ENCODE measurements at places on chromosomes 12 and 14.
A peak's percentile ranks its signal among the peaks of the same experiment; 100 is the strongest.

GRCh38 chr14:64026600-64026999 lies 173.8 kb downstream of the SYNE2 start:
- DNase-seq, result no peak

GRCh38 chr14:106845286-106846087 lies 1319.1 kb downstream of the TMEM121 start:
- DNase-seq, result no peak

- DNase-seq, result no peak
Observed at GRCh38 chr14:77144412-77145115, 3.0 kb upstream of the ZDHHC22 start.

DNA sequence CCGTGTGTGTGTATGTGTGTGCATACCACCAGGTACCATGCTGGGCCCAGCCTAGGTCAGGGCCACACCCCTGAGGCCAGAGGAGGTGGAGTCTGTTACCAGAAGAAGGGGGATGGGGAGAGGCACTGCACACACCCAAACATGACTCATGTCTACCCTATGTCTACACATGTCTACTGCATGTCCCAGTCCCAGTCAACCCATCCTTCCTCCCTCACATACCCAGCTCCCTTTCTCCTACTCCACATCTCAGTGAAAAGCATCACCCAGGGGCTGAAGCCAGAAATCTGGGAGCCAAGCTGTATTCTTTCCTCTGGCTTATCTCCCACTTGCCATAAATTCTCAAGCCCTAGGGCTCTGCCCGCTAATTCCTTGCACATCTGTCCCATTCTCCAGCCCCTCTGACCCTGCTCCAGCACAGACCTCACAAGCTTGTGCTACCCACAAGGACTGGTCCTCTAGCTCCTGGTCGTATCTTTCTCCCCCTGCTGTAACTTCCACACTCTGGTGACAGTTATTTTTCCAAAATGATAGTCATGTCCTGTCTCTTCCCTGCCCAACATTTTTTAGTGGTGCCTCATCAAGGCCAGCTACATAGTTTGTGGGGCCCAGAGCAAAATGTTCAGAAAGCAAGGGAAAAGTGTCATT lies 18.0 kb upstream of the APPL2 start:
- no peak for DNase-seq

GRCh38 chr14:26765768-26766520 lies 168.1 kb upstream of the NOVA1 start:
- no peak for DNase-seq

DNA sequence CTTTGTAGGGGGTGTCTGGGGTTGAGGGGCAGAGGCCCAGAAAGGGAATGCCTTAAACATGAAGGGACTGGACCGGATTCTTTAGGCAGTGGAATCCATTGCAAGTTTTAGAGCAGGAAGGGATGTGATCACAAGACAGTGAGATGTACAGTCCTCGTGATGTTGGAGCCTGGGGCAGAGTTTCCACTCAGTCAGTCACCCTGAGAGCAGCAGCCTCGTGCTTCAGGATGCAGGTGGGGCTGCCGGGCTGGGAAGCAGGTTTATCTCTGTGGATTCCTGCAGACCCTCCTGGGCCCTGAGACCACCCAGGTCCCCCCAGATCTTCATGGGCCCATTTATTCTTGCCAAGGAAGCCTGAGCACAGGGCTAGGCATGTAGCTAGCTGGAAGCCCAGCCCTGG lies 38.5 kb downstream of the RIN3 start:
- DNase-seq, result no peak

- no peak for DNase-seq
Observed at GRCh38 chr12:50248411-50248810, 34.9 kb downstream of the LIMA1 start.

GRCh38 chr12:51867371-51867770 lies 18.9 kb upstream of the FIGNL2 start:
- DNase-seq, result no peak

DNA sequence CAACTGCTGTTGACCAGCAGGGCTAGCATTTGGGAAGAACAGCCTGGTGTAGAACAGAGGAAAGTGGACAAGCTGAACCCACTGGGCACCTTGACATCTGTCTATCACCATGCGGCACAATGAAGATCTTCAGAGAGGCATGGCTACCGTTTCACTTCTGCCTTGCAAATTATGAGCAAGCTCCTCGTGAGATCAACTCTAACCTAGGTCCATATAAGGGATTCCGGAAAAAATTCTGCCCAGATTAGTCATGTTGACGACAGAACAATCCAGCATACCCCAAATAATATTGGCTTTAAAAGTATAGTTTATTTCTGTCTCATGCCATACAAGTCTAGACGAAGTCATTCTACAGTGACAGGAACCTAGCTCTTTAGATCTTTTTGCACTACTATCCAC lies 91.6 kb upstream of the ATF7IP start:
- DNase-seq, result no peak

- DNase-seq, result no peak
Observed at GRCh38 chr12:31236998-31237637, 88.8 kb downstream of the SINHCAF start.

- no peak for DNase-seq
Observed at GRCh38 chr12:54082397-54082892, 28.8 kb downstream of the HOXC4 start.

- no peak for DNase-seq
Observed at GRCh38 chr14:101583006-101583714, 21.9 kb downstream of the DIO3 start.

DNA sequence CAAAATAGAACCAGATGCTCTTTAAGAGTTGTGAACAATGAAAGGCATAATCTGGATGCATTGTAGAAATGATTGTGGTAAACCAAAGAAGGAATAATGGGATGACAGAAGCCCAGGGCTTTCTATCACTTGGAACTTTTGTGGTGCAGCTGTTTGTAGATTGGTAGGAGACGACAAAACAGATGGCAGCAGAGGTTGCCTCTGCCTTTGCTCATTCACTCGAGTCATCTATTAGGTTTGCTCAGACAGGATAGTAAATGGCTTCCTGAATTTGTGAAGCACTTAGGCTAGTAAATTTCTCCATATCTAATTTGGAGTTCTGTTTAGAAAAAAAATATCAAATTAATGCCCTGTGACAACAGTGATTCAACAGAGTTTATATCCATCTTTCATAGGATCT lies 78.4 kb downstream of the FGD4 start:
- DNase-seq, result no peak

- no peak for DNase-seq
Observed at GRCh38 chr14:24094841-24095270, 745 bp downstream of the PCK2 start.

- DNase-seq, result no peak
Observed at GRCh38 chr14:55980970-55981369, 137.2 kb upstream of the PELI2 start.

GRCh38 chr12:68998041-68998440 lies 65.1 kb upstream of the CPM start:
- no peak for DNase-seq

GRCh38 chr14:104900639-104901512 lies 23.8 kb upstream of the PLD4 start:
- DNase-seq, result no peak

GRCh38 chr14:85752175-85752574 lies 222.2 kb downstream of the FLRT2 start:
- DNase-seq, result no peak

DNA sequence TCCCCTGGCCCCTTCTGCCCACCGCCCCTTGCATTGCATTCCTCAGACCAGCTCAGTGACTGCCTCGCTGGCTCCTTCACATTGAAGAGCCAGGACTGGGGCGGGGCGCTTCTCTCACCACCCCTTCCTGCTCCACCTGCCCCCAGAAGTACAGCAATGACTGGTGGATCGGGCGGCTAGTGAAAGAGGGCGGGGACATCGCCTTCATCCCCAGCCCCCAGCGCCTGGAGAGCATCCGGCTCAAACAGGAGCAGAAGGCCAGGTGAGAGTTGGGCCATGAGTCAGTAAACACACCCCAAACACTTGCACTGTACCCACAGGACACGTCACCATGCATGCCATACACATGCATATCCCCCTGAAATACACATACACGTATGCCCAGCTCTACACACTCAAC lies 5.8 kb downstream of the CACNB3 start:
- no peak for DNase-seq

GRCh38 chr14:29853272-29853671 lies 74.4 kb downstream of the PRKD1 start:
- DNase-seq, result no peak

DNA sequence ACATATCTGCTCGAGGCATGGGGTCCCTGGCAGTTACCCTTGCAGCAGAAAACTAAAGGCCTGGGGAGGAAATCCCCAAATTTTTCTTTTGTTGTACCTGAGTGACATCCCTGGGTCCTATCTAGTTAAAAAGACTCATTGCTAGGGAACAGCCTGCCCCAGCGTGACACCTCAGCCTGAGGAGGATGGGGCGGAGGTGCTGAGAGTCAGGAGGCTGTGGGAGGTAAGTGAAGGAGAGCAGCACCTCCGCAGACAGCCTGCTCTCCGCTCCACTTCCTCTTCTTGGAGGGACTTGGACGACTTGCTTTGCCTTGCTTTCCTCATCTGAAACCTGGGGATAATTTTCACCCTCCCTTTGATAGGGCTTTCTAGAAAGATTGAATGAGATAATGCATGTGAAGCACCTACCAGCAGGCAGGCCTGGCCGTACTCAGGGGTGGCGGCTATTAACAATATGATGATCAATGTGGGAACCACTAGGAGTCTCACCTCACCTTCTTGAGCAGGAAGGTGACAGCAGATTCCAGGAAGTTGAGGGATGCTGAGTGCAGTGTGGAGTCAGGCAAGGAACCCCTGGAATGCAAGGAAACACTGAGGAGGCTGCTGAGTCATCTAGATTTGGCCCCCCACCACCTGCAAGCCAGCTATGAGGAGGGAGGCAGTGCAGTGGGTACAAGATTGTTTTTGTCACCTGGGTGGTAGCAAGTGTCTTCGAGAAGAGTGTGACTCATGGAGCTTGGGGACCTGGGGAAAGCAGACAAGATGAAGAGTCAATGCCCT lies 23.2 kb downstream of the UBE3B start:
- DNase-seq, result no peak

- DNase-seq, result peak; percentile 18
Observed at GRCh38 chr12:54360717-54361456, 3.4 kb downstream of the GPR84 start.

- peak; percentile 26 for DNase-seq
Observed at GRCh38 chr12:2691006-2691344, 103.8 kb upstream of the FKBP4 start.

Measured in activated CD4-positive, CD25-positive, alpha-beta regulatory T cell (primary cell).